ENCODE measurements at places on chromosomes 7 and 10.

GRCh38 chr10:117667831-117668230 is 125.3 kb downstream of the EMX2 start:
- no peak for DNase-seq

DNA sequence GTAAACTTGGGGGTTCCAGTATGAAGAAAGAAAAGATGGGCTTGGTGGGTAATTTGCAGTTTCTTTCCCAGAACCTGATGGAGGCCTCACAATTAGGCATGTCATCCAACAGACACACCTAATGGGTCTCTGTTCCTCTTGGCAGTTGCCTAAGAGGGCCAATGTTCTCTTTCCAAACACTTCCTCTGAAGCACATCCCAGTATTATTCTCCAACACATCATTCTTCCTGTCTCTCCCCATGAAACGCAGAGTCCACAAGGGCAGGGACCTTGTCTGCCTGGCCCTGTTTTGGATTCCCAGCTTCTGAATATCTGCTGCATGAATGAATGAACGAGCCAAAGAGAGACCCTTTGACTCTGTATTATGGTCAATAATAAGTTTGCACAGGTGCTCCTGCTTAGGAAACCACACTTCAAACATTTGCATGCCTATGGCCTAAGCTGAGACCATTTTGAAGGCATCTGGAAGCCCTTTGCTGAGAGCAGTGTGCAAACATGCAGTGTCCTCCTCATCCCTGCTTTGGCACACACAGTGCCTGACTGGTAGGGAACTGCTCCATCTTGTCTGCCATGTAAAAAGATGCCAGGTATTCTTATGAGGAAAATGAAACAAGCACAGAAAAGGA is 100.9 kb upstream of the CHST15 start:
- no peak for DNase-seq

- no peak for DNase-seq
Observed at GRCh38 chr7:73948287-73948686, 79.7 kb upstream of the ELN start.

DNA sequence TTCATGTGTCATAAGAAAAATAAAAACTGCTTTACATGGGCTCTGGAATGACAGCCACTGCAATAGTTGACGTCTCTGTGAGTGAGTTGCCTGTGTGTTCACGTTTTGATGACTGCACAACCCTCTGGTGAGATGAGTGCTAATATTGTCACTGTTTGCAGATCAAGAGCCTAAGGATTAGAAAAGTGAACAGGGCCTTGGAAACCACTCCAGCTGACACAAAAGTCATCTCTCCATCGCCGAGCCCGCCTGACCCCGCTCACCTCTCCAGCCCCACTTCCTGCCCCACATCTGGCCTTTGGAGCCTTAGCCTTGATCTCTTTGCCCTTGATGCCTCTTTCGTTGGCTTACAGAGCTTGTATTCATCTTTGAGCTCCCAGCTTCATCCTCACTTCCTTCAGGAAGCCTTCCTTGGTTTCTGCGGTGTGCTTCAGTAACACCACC is 351.7 kb downstream of the TCERG1L start:
- no peak for DNase-seq

DNA sequence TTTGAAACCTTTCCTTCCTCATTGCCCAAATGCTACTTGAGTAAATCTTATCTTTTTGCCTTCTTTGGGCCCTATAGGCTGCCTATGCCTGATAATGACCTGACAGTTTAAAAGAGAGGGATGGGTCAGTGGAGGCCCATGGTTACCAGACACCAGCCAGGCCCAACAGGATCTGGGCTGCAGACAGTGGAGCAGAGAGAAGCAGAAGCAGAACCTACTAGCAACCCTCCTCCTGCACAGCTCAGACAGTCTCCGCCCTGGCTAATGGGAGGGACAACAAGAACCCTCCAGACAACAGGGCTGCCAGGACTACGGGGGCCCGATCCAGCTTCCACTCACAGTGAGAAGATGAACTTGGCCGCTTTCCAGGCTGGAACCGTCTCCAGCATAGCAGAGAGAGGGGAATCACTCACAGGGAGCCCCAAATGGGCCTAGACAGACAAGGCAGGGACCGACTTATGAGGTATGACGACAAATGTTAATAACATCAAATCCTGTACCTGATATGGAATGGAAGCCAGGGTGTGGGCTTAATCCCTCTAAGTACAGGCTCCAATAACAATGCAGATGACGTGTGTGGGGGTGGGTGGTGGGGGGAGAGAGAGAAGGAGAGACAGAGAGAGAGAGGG is 31.7 kb upstream of the DGKI start:
- DNase-seq = no peak

- DNase-seq = no peak
Observed at GRCh38 chr10:107056182-107056581, 108.3 kb downstream of the SORCS1 start.

- DNase-seq = no peak
Observed at GRCh38 chr10:130748409-130749057, 563.0 kb downstream of the TCERG1L start.

- no peak for DNase-seq
Observed at GRCh38 chr7:26326211-26326610, 34.5 kb downstream of the SNX10 start.

GRCh38 chr7:159172400-159172799 is 27.7 kb upstream of the VIPR2 start:
- DNase-seq = no peak

DNA sequence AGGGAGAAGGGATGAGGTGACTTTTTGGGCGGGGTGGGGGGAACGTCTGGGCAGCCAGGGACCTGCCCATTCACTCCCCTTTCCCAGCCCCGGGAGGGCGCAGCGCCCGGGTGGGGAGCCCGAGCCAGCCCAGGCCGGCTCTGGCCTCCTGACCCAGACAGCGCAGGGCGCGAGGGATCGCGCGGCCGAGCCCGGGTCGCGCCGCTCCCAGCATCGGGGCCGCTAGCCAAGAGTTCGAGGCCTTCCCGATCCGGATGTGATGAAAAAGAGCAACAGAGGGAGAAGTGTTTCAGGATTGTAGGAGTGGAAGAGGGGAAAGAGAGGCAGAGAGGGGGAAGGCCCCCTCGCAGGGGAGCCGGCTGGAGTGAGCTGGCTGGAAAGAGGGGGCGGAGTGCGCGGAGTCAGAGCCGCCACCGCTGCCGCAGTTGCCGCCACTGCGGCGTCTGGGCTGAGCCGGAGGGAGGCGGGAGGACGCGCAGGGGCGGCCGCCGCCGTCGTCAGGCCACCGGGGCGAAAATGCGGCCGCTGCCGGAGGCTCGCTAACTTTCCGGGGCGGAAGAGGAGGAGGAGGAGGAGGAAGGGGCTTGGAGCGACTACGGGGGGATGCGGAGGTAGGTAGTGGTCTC is at the start of gene MDFIC:
Gene MDFIC, plus strand, starts transcription at position 69 of the 626 bp plus-strand sequence. CDS start 940 bp downstream, outside the sequence.
- DNase-seq = peak; percentile 81

DNA sequence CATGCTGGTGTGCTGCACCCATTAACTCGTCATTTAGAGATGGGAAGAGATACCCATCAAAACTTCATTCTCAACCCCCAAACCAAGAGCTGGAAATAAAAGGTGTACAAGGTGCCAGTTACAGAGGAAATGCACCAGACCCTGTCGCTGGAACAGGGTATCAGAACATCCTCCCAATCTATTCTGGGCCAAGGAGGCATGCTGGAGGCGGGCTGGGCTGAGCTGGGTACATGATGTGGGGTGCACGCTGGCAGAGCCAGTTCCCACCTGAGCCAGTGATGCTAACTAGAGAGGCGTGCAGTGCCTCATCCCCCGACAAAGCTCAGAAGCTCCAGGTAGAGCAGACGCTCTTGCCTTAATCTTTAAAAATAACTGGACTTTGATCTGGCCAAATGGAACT is 70.1 kb downstream of the NPSR1 start:
- DNase-seq = no peak

DNA sequence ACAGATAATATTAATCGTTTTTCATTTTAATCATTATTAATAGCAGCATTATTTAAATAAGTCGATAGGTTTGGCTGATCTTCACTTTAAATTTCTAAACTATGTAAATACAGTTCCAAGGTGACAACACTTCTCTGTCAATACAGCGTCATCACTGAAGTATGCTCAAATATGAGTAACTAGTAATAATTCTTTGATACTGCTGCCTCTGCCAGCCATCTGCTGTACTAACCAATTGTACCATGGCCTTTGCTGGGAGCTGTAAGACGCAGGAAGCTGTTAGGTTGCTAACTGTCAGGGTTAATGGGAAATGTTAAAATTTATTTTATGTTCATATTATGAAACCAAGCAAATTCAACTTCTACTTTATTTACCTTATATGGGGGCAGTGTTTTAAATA is 1650.5 kb upstream of the LRRTM3 start:
- no peak for DNase-seq

- no peak for DNase-seq
Observed at GRCh38 chr7:106618480-106618879, 42.5 kb downstream of the CCDC71L start.

- DNase-seq = no peak
Observed at GRCh38 chr7:121480058-121480457, 84.0 kb upstream of the FAM3C start.

- no peak for DNase-seq
Observed at GRCh38 chr10:120162471-120162870, 269.9 kb downstream of the SEC23IP start.

- no peak for DNase-seq
Observed at GRCh38 chr10:115918812-115919211, 354.2 kb downstream of the GFRA1 start.

DNA sequence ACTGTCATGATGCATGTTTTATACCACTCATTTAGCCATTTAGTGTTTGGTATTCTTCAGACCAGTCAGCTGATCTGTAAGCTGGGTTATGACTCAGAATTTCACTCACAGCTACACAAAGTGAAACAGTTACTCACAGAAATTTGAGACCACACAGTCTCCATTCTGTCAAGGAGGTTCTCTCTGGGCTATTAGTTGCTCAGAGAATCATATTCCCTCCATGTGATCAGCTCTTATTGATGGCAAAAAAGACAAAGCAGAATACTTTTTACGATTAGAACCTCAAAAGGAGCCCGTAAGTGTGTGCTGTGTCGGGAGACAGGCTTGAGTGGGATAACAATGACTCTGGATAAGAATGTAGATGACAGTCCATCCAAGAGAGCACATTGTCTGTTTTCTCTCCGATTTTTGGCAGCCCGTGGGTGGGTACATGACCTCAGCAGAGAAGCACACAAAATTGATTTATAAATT is 277.6 kb upstream of the SORCS1 start:
- DNase-seq = no peak

GRCh38 chr10:9379183-9379582 is 1324.7 kb downstream of the GATA3 start:
- no peak for DNase-seq

- DNase-seq = no peak
Observed at GRCh38 chr7:47277321-47277781, 304.6 kb downstream of the TNS3 start.

DNA sequence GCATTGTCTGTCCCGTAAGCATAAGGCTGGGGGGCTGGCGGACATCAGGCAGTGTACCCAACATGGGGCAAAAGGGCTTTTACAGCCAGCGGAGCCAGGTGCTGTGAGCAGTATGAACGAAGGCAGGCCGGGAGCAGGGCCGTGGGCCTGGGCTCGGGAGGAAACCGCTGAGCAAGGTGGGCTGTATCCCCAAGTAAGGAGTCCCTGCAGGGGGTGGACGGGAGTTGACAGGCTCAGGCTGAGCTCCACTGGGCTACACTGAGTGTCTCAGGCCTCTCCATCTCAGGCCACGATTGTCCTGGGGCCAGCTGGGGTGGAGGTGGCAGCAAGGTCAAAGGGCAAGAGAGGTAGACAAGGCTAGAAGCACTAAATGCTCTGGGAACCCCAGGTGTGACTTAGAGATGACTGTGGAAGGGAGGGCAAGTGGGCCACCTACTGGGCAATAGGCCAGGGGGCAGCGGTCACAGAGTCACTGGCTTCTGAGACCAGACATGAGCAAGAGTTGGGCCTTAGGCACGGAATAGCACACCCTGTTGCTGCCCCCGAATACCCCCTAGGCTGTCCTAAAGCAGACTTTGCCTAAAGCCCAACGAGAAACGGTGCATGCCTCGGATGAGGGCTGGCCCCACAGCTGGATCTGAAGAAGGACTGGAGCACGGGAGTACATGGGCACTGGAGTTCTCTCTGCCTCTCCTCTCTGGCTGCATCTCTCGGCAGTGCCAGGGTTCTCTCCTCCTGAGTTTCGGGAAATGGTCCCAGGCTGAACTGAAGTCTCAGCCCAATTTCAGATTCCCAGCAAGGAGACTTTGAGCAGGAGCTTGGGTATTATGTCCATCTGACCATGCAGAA is 10.8 kb upstream of the RAMP3 start:
- no peak for DNase-seq

- DNase-seq = no peak
Observed at GRCh38 chr10:45325116-45325515, 9.7 kb upstream of the OR13A1 start.

- no peak for DNase-seq
Observed at GRCh38 chr7:24576171-24577025, 3.1 kb downstream of the PALS2 start.

DNA sequence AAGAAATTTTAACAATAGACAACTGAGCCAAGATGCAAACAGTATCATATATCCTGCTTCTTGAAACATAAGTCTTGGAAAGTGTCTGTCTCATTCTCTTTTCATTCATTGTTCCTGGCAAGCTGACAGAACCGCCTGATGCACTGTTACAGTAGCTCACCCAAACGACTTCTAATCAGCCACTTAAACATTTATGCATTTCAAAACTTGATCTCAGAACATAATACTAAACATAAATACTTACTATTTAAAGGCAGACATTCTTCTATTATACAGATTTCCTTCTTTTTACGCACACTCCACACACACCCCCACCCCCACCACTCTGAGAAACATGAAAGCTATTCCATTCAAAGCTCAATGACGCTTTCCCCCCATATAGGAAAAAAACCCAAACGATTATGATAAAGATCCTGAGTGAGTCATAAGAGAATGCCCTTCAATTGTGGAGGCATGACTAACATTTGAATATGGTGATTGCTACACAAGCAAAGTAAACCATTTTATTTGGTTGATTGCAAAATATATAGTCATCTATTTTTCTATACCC is 30.5 kb downstream of the SHTN1 start:
- no peak for DNase-seq

- DNase-seq = no peak
Observed at GRCh38 chr10:95459446-95460045, 101.6 kb downstream of the SORBS1 start.

DNA sequence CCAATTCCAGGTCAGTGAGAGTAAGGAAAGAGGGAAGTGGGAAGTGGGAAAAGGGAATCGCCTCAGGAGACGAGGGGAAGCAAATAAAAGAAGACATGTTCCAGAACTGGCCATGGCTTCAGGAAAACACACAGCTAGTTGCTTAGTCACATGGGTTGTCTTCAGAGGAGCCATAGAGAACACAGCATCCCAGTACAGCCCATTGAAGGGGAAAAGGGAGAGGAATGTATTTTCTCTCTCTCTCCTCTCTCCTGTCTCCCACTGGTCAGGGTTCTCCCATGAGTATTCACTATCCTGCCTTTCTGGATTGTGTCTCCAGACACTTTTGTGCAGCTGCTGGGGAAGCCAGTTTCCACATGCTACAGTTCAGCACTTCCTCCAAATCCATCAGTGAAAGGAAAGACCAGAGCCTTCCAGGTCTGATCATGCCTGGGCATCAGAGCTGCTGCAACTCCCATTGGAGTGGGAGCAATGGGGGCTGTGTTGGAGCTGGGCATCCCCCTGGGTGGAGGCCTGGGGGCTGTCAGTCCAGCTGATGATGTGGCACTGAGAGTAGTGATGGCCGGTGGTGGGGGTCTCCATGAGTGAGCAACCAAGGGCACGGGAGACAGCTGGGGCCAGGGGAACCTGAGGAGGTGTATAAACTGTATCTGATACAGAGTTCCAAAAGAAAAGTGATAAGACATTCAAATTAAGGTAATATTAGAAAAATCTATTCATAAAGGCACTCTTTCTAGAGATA is 38.6 kb downstream of the MAP3K8 start:
- no peak for DNase-seq

GRCh38 chr10:114957673-114958072 is 19.7 kb downstream of the TRUB1 start:
- DNase-seq = no peak
